ENCODE measurements at places on chromosomes 13 and 19. TPM values are rescaled to one million over a fixed set of nuclear protein-coding genes. Genes with fewer than 3 reads are reported as not detected.

The GJB2 gene
- total RNA-seq, result 0.24 TPM

The ZNF677 gene
- 9.2 TPM for total RNA-seq

The MYCBP2 gene
- 20.6 TPM for total RNA-seq

The TMPRSS9 gene
- 0.26 TPM for total RNA-seq

The MAN2B1 gene
- total RNA-seq, result 44.5 TPM

The SYT3 gene
- total RNA-seq, result not detected

The CEACAM21 gene
- not detected for total RNA-seq

The TBXA2R gene
- total RNA-seq, result 3.0 TPM

The STXBP2 gene
- 28.7 TPM for total RNA-seq

The PRODH2 gene
- total RNA-seq, result not detected

The PRR12 gene
- total RNA-seq, result 7.4 TPM

The MCEMP1 gene
- total RNA-seq, result not detected

The MATK gene
- total RNA-seq, result 0.40 TPM

The MAG gene
- total RNA-seq, result 0.26 TPM

The ZNF844 gene
- 2.3 TPM for total RNA-seq

The CXCL17 gene
- not detected for total RNA-seq

The UPF1 gene
- total RNA-seq, result 44.2 TPM

The WIZ gene
- total RNA-seq, result 34.4 TPM

The UGGT2 gene
- total RNA-seq, result 24.6 TPM

The ZNF155 gene
- 10.3 TPM for total RNA-seq

The SIGLECL1 gene
- not detected for total RNA-seq

The SYCN gene
- not detected for total RNA-seq

The ZSCAN4 gene
- not detected for total RNA-seq

The ZIC5 gene
- total RNA-seq, result not detected

The DACH1 gene
- 9.6 TPM for total RNA-seq

The SCGB2B2 gene
- not detected for total RNA-seq

The ZNF121 gene
- 23.9 TPM for total RNA-seq

The ZNF324B gene
- total RNA-seq, result 5.6 TPM

The OR10H1 gene
- total RNA-seq, result not detected

The KCNK6 gene
- 1.5 TPM for total RNA-seq

The RASL11A gene
- 116 TPM for total RNA-seq

The CEP89 gene
- 13.9 TPM for total RNA-seq

The APOC4 gene
- total RNA-seq, result not detected

The TUBA3C gene
- total RNA-seq, result not detected

The CD70 gene
- total RNA-seq, result not detected

The RNF225 gene
- total RNA-seq, result not detected

The FKRP gene
- total RNA-seq, result 25.6 TPM

The SMAD9 gene
- 3.4 TPM for total RNA-seq

The CYP2F1 gene
- total RNA-seq, result not detected

The IZUMO1 gene
- not detected for total RNA-seq

The ZNF626 gene
- total RNA-seq, result 13.8 TPM

The C19orf38 gene
- total RNA-seq, result 2.6 TPM

The ANGPTL8 gene
- not detected for total RNA-seq

The ZNF442 gene
- 0.26 TPM for total RNA-seq

The LGI4 gene
- not detected for total RNA-seq

The SLC39A3 gene
- 44.2 TPM for total RNA-seq

The GARIN5A gene
- total RNA-seq, result 0.52 TPM

The NCAN gene
- 0.08 TPM for total RNA-seq

The C1QTNF9 gene
- not detected for total RNA-seq

The POLR1D gene
- total RNA-seq, result 92.8 TPM

The ICAM5 gene
- 26.7 TPM for total RNA-seq

The MISP gene
- 3.2 TPM for total RNA-seq

The C5AR2 gene
- total RNA-seq, result under 0.01 TPM

The ADAMTSL5 gene
- total RNA-seq, result 5.0 TPM

The KLK15 gene
- not detected for total RNA-seq

The N4BP2L1 gene
- 0.39 TPM for total RNA-seq

The RNF113B gene
- not detected for total RNA-seq

The PLEKHA4 gene
- total RNA-seq, result 18.4 TPM

The TPTE2 gene
- not detected for total RNA-seq

The SBSN gene
- total RNA-seq, result not detected

Measured in epithelial cell of alveolus of lung (primary cell).